ENCODE measurements at places on chromosomes 2 and 18. TPM values are rescaled to one million over a fixed set of nuclear protein-coding genes. Genes with fewer than 3 reads are reported as not detected.

GRCh38 chr2:191678437-191679100 lies 633 bp downstream of the NABP1 start:
- peak; percentile 81 for DNase-seq

The TXNL1 gene
- total RNA-seq: 54.2 TPM

The ST8SIA5 gene
- total RNA-seq: 0.22 TPM

The SSB gene
- 74.6 TPM for total RNA-seq

- no peak for DNase-seq
These were observed 63.5 kb downstream of the SMCHD1 start for GRCh38 chr18:2719040-2719439.

- no peak for DNase-seq
These were observed 1110.0 kb upstream of the ACVR2A start for GRCh38 chr2:146734821-146735190.

- DNase-seq: no peak
These were observed 12.6 kb downstream of the TEX51 start for GRCh38 chr2:126911111-126911796.

- no peak for DNase-seq
These were observed 7.5 kb downstream of the SMCHD1 start for GRCh38 chr18:2662990-2663389.

DNA sequence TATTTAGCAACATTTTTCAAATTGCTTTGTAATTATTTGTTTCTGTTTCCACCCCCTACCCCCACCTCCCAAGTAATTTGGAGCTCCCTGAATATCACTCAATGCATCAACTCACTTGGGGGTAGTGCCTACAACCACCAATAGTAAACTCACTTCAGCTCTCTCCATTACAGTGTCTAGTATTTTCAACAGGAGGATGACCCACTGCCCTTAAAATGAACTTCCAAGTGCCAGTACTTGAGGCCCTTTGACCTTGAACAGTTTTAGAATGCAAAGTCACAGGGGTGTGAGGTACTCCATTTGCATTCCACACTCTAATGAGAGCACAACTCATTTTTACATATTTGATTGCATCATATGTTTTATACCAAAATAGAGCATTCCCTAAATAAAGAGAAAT lies 523.0 kb downstream of the ERBB4 start:
- DNase-seq: no peak

- DNase-seq: peak; percentile 35
These were observed 249.9 kb downstream of the DYSF start for GRCh38 chr2:71702971-71703898.

- DNase-seq: no peak
These were observed 195.5 kb downstream of the BCL11A start for GRCh38 chr2:60357996-60358395.

- DNase-seq: no peak
These were observed 134.1 kb upstream of the ITGB6 start for GRCh38 chr2:160334028-160334741.

GRCh38 chr18:48658721-48659120 lies 119.9 kb downstream of the CTIF start:
- no peak for DNase-seq

The RTP5 gene
- not detected for total RNA-seq

- DNase-seq: no peak
These were observed 12.4 kb upstream of the DNMT3A start for GRCh38 chr2:25354116-25354515.

DNA sequence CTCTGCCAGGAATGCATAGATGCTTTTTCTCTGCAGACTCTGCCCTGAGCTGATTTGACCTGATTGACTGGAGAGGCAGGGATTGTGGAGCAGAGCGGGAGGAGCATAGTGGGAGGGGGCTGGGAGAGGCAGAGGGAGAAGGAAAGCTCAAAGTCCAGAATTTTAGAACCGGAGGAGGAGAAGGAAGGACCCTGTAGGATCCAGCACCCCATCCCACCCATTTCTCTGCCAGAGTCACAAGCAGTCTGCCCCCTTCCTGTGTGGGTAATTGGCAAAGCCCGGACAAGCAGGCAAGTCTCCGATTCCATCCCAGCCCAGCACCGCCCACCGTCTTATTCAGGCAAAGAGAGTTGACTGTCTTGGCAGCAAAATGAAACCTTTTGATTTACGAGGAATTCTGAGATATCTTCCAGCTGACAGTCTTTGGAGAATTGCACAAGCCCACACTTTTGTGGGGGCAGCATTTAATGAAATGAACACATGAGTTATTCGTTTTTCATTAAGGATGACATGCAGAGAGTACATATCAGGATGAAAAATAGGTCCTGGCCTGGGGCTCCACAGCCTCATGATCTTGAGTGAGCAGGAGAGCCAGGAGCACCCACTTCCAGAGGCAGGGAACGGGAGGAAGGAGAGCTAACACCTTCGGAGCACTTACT lies 103.1 kb downstream of the MCFD2 start:
- peak; percentile 82 for DNase-seq

The CD8B2 gene
- not detected for total RNA-seq

The MYO5B gene
- 9.9 TPM for total RNA-seq

- no peak for DNase-seq
These were observed 673 bp downstream of the CENPO start for GRCh38 chr2:24793761-24794435.

- DNase-seq: no peak
These were observed 22.9 kb upstream of the SANBR start for GRCh38 chr2:61042807-61043206.

DNA sequence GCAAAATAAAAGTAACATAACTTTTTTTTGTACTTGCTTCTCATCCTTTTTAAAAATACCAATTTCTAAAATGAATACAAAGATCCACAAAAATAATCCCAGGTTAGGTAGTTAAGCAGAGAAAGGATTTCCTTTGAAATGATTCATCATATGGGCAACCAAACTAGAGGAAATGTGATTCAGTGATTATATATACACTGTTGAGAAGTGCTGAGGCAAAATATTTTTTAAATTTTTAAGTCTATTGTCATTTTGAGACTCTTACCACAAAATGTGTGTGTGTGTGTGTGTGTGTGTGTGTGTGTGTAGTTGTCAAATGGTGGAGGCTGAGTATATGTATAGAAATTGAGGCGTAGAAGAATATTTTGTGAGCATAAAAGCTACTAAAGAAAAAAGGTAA lies 1075.3 kb downstream of the LRP1B start:
- no peak for DNase-seq

GRCh38 chr2:16726147-16726546 lies 60.5 kb upstream of the CYRIA start:
- no peak for DNase-seq

DNA sequence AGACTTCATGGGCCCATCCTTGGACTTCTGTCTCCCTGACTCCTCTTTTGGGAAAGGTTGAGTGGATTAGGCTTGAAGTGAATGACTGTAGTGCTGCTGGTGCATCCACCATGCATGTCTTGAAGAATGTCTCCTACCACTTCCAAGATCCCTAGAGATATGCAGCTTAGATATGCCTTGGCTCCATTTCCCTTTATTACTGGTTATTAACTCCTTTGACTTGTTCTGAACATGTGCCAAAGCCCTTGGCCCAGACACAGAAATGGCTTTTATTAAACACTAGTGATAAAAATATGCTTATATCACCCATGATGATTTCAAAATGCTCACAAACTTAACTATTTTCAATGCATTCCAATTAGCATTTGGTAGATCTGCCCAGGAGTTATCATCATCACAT lies 90.0 kb upstream of the SLC14A2 start:
- DNase-seq: no peak

DNA sequence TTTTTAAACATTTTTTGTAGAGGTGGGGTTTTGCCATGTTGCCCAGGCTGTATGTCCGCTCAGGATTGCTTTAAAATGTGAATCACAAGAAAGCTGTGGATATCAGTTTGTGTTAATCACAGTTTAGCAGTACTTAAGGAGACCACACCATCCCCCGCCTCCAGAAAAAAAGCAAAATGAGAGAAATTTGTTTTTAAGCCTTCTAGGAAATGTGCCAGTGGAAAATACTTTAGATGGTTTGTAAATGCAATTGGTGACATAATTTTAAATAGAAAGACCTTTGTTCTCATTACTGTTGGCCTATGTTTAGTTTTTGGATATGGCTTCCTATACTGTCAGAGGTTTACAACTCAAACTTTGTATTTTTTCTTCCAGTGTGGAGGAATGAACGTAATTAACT lies 27.0 kb downstream of the GCA start:
- DNase-seq: no peak

The DSG1 gene
- 0.04 TPM for total RNA-seq

The DHRS9 gene
- 4.9 TPM for total RNA-seq

DNA sequence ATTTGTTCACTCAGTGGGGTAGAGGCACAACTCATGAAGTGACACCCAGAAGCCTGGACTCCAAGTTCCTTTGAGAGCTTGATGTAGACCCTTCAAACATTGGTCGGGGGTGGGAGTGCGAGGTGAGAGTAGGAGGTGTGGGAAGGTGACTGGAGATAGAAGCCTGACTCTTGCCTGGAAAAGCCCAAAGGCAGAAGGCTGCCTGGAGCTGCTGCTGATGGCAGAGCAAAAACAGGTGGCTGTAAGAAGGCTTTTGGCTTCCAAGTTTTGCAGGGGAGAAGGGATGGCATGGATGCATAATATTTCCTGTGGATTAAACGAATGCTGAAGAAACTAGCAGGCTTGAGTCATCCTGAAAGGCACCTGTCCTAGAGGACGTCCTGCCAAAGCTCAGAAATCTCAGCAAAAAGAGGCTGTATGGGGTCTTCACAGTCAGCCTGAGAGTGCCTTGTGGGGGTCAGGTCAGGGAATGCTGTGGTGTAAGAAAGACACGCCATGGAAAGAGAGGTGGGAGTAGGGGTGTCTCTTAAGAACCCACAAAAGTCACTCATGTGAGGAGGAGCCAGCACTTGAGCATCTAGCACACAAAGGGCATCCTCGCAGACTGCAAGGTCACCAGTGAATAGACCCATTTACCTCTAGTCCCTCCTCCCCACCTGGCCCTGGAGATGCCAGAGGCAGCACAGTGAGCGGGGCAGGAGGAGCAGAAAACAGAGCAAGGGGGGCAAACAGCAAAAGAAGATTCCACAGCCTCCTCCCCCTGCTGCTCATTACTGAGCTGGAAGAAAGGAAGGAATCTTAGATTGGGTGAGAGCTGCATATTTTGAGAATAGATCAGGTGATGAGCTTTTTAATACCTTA lies 37.5 kb downstream of the FASTKD2 start:
- no peak for DNase-seq

The HMSD gene
- 7.8 TPM for total RNA-seq

DNA sequence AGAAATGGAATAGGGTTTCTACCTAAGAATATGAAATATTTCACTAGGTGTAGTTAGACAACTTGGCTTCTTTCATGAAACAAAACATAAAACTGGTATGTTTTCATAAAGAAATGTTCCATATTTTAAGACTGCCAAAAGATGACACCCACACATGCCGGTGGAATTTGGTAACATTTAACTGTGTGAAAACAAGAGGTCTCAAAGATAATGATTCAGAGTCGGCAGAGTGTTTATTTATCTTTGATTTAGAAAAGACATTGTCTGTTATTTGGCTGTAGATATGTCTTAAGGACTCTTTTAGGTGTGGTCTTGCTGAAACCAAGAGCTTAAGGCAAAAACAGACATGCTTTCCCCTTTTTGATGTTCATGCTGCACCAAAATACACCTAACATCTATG lies 63.5 kb upstream of the FN1 start:
- no peak for DNase-seq

GRCh38 chr18:76627444-76627843 lies 132.4 kb upstream of the ZNF516 start:
- no peak for DNase-seq

DNA sequence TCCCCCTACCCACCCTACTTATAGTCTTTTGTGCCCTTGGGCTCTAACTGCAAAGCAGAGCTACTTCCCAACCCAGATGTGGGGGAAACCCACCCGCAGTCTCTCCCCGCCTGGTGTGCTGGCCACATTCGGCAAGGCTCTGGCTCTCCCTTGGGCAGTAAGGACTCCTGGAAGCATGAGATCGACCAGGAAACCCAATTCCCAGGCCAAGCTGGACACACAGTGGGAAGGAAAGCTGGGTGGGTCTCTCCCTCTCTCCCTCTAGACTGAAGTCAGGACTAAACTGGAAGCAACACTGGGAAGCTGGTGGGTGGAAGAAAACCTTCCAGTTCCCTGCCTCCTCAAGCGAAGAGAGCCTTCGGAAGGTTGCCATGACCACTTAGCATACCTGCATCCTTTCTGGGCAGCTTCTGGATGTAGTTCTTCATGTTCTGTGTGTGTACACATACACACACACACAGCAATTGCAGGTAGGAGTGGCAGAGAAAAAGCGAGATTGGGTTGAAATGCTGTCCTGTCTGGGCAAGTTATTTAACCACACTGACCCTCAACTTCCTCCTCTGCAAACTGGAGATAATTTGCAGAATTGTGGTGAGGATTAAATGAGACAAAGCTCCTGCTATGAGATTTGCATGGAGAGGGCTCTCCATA lies 33.9 kb downstream of the ZBTB7C start:
- no peak for DNase-seq

GRCh38 chr2:20514596-20515269 lies 67.9 kb downstream of the RHOB start:
- DNase-seq: peak; percentile 58

DNA sequence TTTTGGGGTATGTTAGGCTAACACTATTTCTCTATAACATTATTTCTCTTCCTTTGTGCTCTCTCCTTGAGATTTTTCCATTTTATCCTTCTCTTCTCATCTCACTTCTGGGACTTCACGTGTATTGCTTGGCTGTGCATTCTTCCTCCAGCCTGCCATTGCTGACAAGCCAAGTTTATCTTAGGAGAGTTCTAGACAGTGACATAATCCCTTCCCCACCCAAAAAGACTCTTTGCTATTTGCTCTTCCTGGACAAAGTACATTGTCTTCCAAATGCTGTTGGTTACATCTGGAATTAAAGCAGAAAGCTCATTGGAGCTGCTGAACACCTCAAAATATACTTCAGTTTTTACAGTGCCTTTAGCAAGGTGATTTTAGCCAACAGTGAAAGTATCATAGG lies 8.9 kb downstream of the TSPYL6 start:
- no peak for DNase-seq

The NYAP2 gene
- total RNA-seq: 0.22 TPM

DNA sequence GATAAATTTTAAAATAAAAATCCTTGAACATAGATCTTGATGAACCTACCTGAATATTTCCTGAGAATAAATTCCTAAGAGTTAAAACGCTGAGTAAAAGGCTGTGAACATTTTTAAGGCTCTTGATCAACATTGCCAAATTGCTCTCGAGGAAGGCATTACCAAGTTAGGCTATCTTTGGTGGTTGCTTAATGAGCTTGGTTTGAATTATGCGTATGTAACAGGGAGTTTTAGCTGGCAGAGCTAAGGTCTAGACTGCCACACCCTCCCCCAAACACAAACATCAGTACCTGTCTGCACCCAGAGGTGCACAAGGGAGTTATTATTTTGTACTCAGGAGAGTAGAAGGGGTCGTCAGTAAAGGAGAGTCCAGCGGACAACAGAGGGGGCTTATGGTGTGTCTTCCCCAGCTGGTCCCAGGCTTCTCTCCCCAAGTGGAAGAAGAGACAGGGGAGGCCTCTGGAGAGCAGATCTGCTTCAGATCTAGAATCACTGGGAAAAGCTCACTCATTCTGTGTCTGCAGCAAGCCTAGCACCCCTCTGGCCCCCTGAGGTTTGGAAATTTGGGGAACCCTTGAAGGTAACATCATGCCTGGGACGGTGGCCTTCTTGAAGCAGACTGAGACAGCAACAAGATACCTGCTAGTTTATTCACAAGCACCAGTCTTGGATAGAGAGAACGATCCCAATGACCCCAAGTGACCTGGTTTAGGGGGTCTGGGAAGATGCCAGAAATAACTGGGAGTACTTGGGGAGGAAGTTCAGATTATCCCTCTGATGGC lies 197.2 kb upstream of the ID2 start:
- DNase-seq: peak; percentile 9

GRCh38 chr2:7976206-7976605 lies 705.6 kb upstream of the ID2 start:
- DNase-seq: no peak
